ENCODE measurements at places on chromosomes 6 and 20.
A peak's percentile ranks its signal among the peaks of the same experiment; 100 is the strongest.

DNA sequence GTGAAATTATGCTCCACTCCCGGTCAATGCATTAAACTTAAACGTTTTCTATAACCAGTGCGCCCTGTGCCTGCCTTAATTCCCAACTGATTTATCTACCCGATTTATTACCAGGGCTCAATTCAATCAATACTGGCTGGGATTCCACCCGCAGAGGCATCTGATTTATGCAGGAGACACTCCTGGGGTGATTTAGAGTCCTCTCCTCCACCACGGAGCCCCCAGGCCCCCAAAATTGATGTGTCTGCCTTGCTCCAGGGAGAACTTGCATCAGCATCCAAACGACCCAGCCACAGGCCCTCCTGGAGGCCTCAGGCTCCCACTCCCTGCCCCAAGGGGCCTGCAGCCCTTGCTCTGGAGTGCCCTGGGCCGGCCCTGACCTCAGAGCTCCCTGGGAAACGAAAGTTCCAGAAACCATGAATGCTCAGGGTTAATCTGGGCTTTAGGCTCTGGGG lies 29.5 kb downstream of the ANKRD60 start:
- DNase-seq: no peak

DNA sequence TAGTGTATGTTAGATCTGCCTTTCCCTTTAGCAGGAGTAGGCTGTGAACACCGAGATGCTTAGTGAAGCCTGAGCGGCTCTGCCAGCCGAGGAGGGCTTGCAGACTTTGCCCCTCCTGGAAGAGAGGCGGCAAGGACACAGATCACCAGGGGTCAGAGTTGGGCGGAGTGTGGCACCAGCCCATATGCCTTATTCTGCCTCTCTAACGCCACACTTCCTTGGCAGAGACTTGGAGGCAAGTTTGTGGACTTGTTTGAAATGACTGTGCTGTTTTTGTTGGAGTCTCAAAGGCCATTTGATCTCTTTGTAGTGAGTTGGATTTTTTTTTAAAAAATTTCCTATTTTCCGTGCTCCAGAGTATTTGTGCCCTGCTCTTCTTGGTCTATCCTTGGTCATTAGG lies 44.5 kb upstream of the CLDN20 start:
- DNase-seq: no peak

GRCh38 chr20:40945754-40946450 lies 82.7 kb upstream of the TOP1 start:
- peak; percentile 32 for DNase-seq

DNA sequence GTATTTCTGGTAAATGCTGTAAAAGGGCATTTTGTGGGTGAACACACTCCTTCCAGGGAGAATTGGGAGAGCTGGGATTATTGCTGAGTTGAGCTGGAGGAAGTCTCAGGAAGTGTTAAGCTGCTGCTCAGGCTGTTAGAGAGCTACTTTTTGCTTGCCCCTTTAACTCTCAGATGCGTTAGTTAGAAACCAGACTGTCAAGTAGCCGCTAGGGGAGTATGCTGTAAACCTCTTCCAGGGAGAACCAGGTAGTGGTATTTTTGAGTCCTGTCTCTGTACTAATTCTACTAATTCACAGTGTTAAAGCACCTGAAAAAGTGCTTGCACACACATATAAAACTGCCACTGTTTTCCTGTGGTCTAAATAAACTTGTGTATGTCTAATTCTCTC lies 6.6 kb upstream of the GFRAL start:
- no peak for DNase-seq

DNA sequence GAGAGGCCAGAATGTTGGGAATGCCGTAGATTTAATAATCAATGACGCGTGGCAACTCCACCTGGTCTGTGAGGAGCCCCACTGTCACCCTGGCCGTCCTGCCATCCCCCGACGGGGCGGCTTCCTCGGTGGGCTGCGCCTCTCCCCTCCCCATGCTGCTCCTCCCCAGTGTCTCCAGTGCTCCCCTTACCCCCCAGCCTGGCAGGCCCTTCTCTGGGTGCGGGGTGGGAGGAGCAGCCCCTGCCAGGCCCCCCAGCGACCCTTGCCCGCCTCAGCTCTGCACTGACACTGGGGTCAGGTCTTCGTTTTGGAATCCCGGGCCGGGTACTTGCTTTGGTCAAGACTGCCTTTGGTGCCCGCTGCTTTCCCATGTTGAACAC lies 82.3 kb upstream of the FRMD1 start:
- no peak for DNase-seq

- no peak for DNase-seq
Measured at GRCh38 chr6:20661721-20662120, 127.5 kb downstream of the CDKAL1 start.

DNA sequence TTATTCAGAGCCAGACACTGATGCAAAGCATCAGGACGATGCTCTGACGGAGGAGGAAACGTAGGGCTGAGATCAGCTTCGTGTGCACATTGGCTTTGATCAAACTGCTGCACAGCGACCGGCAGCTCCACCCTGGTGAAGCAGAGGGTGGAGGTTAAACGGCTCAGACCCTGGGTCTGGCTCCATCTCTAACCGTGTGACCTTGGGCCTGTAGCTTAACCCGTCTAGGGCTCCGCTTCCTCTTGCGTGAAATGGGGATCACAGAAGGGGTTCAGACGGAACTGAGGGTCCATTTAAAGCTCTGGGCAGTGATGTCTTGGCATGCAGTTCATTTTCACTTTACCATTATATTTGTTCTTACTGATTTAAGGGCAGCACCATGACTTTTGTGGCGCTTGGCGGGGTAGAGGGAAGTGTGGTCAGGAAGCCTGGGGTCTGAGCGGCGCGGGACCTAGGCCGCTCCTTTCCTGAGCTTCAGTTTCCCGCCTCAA lies 644 bp downstream of the RBL1 start:
- no peak for DNase-seq

GRCh38 chr6:26249957-26250697 lies 114.9 kb upstream of the BTN3A2 start:
- no peak for DNase-seq

- DNase-seq: no peak
Measured at GRCh38 chr6:88179692-88180091, 13.5 kb upstream of the CNR1 start.
